Activated naive CD8-positive, alpha-beta T cell treated with anti-CD3 and anti-CD28 coated beads, Interleukin-2, amount 10 ng/mL, durations not matched to agents 7 days and 5 days (primary cell): ENCODE measurements at places on chromosomes 5 and 9. TPM values are rescaled to one million over a fixed set of nuclear protein-coding genes. Genes with fewer than 3 reads are reported as not detected.

C9 gene
- not detected for total RNA-seq

- DNase-seq = no peak
Observed at GRCh38 chr5:135318924-135319323, 80.1 kb downstream of the MACROH2A1 start.

MSMP gene
- not detected for total RNA-seq

GDA gene
- total RNA-seq = not detected

BRD8 gene
- total RNA-seq = 76.8 TPM

IFNA5 gene
- total RNA-seq = 0.31 TPM

- no peak for DNase-seq
Observed at GRCh38 chr9:75265525-75265972, 177.2 kb downstream of the OSTF1 start.

ARRDC3 gene
- total RNA-seq = 87.3 TPM
